Hematopoietic multipotent progenitor cell treated with erythropoietin and hydrocortisone succinate and interleukin-3 and kit ligand, for 15 days (in vitro differentiated cells): ENCODE measurements at places on chromosomes 7 and 10.

DNA sequence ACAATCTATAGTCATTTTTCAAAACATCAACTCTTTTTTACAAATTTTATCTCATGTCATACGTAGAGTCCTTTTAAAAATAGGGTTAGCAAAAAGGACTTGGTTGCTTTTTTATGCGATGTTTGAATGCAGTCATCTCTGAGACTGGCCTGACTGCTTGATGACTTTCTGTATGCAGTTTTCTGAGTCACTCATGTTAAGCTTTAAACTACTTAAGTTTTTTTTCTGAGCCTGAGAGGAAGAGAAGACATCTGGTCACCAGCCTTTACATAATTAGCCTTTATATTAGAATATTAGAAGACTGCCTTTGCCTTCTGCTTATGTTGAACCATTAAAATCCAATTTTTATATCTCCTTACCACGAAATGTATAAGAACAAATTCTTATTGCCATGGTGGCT, 834.4 kb upstream of the MBL2 start:
- DNase-seq, result no peak

GRCh38 chr7:36048141-36048901, 104.7 kb upstream of the EEPD1 start:
- DNase-seq, result no peak

- no peak for DNase-seq
These were observed 18.3 kb upstream of the CDK6 start for GRCh38 chr7:92854501-92855238.

- DNase-seq, result no peak
These were observed 178.2 kb upstream of the PITRM1 start for GRCh38 chr10:3350617-3351258.

DNA sequence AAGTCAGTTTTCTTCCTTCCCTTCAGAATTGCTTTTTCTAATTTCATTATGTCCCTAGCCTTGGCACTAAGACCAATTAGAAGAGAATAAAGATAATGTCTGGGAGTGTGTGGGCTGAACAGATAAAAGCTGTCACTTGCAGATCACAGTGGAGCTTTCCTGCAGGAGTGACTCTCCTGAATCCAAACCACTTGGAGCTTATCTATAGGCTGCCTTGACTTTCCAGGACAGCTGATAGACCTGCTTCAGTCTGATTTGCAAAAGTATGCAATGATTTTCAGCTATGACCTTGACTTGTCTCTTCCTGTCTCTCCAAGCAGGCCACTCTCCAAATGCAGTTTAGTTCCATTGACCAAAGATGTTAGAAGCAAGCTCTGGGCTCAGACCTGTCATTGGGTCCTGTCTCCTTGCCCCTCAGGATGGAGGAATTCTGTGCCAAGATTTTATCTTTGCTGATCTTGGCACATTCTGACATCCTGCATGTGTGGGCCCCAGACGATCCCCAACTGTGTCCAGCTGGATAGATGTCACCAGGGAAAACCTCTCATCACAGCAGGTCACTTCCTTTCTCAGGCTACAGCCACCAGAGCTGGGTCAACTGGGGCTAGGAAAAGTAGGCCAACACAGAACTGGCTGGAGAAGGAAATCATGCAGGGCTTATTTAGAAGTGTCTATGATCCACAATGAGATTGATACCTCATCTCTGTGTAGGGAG, 120.9 kb upstream of the ZNF438 start:
- no peak for DNase-seq
